Stomach (tissue), 19 donors: ENCODE measurements at places on chromosomes 6 and 20. TPM values are rescaled to one million over a fixed set of nuclear protein-coding genes. Genes with fewer than 3 reads are reported as not detected.
A peak's percentile ranks its signal among the peaks of the same experiment; 100 is the strongest.

ZBTB12 gene
- 2.2 TPM for polyA plus RNA-seq

DNA sequence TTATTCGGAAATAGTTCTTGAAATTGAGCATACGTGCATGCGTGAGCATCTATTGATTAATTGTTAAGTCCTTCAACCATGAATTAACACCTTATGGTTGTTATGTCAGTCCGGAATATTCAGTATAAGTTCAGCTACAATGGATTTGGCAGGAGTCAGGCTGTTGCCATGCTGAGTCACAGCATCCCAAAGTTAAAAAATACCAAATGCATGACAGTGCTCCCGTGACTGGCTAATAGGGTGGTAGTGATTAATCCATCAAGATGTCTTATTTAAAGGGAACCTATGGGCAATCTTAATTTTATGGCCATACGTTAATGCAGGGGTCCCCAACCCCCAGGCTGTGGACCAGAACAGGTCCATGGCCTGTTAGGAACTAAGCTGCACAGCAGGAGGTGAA is 10.5 kb downstream of the RAE1 start:
- no peak overlapping the region for H3K4me3 ChIP-seq
- DNase-seq: no peak
- no peaks in the 10 kb centered on the region for H3K27me3 ChIP-seq
- H3K36me3 ChIP-seq: peaks cover 16% of the 10 kb centered on the region

DNA sequence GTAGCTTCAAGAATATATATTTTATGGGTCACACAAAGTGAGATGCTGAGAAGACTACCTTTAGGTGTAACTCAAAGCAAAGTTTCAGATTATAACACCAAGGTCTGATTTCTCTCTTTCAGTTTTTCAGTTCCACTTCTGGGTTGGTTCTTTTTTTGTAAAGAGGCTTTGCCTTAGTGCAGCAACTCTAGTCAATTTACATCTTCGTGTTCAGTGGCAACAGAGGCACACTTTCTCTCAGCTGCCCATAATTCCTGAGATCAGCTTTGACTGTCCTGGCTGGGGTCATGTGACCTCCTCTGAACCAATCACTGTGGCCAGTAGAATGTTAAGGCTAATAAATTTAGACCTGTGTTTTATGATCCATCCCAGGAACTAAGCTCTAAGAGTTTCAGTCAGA is 120.2 kb downstream of the TINAG start:
- no peak overlapping the region for H3K4me3 ChIP-seq
- no peaks in the 10 kb centered on the region for H3K27me3 ChIP-seq
- H3K36me3 ChIP-seq: no peaks in the 10 kb centered on the region
- no peak overlapping the region for H3K27ac ChIP-seq

DNA sequence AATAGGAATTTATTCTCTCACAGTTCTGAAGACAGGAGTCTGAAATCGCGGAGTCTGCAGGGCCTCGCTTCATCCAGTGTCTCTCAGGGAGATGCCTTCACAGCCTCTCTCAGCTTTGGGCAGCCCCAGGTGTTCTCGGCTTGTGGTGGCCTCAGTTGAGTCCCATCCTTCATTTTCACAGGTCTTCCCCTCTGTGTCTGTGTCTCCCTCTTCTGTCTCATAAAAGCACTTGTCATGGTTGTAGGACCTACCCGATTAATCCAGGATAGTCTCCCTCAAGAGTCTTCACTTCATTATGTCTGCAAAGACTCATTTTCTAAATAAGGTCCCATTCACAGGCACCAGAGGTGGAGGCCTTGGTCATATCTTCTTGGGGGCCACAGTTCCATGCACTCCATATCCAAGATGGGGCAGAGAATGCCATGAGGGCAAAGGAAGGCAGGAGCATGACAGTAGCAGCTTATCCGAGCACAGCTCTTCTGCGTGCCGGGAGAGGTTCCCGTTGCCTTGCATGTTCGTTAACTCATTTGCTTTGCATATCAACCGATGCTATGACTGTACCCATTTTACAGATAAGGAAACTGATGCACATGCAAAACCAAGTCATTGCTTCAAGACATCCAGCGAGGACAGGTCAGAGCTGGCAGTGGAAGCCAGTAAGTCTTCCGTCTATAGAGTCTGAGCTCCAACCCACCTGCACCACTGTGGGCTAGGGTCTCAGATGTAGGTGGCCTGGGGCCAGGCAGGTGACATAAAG is 363.8 kb upstream of the SULF2 start:
- no peak overlapping the region for H3K27ac ChIP-seq
- no peaks in the 10 kb centered on the region for H3K27me3 ChIP-seq
- no peak overlapping the region for H3K4me3 ChIP-seq

DNA sequence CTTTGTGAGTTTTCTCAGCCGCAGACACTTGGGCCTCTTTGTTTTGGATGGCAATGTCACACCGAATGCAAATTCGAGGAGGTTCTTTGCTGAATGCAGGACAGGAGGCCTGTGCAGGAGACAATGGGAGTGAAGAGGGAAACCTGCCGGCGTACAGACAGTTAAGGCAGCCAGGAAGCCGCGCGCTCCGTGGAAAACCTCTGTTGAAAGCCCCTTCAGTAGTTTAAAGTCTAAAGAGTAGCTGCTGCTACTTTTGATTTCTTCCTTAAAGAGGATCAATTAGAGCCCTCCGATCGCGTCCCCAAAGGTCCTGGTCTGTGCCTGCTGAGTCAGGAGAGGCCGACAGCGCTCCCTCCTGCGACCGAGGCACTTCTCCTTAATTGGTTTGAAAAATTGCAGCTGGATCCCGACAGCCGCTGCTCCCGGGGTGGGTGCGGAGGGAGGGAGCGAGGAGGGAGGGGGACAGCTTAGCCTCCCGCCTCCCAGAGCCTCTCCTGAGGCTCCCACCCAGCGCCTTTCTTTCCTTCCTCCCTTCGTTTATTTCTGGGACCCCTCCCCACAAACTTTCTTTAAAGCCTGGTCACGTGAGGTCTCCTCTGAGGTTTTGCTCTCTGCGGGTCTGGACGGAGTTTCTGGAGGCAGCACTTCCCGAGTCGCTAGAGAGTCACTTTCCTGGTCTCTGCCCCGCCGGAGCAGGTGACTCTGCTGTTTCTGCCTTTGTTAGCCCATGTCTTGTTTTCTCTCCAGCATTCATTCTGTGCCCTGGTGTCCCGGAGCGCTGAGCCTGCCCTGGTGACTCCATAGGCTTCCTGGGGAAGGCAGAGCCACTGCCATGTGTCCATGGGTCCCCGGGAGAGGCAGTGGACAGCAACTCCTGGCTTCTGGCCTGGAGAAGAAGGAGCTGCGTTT is 22.3 kb upstream of the RPP40 start:
- H3K27me3 ChIP-seq: no peaks in the 10 kb centered on the region
- DNase-seq: peak; percentile 88
- no peaks in the 10 kb centered on the region for H3K36me3 ChIP-seq
- H3K4me3 ChIP-seq: peak overlapping the region; percentile 60
- peak overlapping the region; percentile 85 for H3K27ac ChIP-seq
- no peaks in the 10 kb centered on the region for H3K4me1 ChIP-seq

CD109 gene
- polyA plus RNA-seq: 0.31 TPM

DNA sequence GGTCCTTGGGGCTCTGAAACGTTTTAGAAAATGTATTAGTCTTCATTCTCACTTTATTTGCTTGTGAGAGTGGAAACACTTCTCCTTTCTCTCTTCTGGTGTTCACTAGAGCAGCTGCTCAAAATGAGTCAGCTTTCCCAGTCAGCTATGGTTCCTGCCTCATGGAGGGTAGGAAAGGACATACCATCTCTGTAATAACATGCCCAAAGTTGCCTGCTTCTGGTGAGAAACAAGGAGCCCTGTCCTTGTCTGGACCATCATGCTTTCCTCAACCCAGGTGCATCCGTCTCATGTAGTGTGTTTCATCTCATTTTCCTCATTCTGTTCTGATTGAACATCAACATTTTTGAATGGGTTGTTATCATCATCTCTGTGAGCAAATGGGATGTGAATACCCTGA is 17.1 kb upstream of the TINAG start:
- H3K4me1 ChIP-seq: no peaks in the 10 kb centered on the region
- no peak overlapping the region for H3K4me3 ChIP-seq
- no peak overlapping the region for H3K27ac ChIP-seq

GRCh38 chr6:131910219-131910589 is 41.0 kb downstream of the CCN2 start:
- no peak overlapping the region for H3K4me3 ChIP-seq
- H3K4me1 ChIP-seq: no peaks in the 10 kb centered on the region
- no peaks in the 10 kb centered on the region for H3K36me3 ChIP-seq
- DNase-seq: no peak

BPIFB2 gene
- 3.3 TPM for polyA plus RNA-seq

DNA sequence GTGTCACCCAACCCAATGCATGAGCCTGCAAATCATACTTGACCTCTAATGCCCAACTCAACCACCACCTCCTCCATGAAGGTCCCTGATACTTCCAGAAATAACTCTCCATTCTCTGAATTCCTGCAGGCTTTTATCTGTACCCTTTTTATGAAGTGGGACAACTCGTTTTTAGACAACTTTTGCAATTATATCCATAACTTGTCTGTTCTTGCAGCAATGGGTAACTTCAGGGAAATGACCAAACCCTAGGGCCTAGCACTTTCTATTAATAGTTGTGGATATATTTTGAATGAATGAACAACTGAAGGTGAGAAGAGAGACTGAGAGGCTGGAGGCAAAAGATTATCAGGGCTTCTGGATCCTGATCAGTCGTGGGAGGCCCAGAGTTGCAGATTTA is 236.6 kb upstream of the MOCS1 start:
- H3K4me3 ChIP-seq: no peak overlapping the region
- H3K27ac ChIP-seq: no peak overlapping the region
- H3K4me1 ChIP-seq: no peaks in the 10 kb centered on the region
- DNase-seq: no peak

BICRAL gene
- 4.7 TPM for polyA plus RNA-seq

DNA sequence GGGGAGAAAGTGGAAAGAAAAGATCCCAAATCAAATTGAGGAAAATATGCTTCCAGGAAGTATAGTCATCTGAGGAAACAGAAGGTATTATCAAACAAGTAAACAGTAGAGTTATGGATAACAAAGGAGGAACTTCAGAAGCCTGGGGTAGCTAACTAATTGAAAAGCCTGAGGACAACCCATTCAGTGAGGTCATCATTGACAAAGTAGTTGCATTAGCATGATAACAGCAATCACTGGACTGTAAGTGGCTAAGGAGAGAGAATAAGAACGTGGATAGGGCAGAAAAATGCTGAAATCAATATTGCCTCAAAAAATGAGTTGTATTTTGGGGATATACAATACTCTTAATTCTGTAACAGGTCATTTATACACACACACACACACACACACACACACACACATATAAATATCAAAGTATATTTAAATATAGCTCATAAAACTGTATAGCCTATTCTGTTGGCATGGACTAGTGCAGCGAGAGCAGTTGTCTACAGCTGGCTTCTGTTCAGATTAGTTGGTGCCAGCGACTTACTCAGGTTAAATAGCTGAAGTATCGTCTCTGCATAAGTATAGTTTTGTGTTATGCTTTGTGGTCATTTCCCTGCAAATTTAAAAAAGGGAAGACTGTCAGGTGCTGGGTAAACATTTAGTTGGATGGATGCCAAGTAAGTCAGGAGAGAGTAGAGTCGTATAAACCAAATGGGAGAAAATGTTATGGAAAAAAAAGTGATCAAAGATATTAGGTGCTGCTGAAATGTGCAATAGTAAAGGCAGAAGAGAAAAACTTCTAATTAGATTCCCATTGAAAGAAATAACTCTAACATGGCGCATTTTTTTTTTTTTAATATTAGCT is 33.8 kb upstream of the CTAGE9 start:
- H3K4me3 ChIP-seq: no peak overlapping the region
- no peaks in the 10 kb centered on the region for H3K4me1 ChIP-seq
- H3K27ac ChIP-seq: no peak overlapping the region
- DNase-seq: no peak
- no peaks in the 10 kb centered on the region for H3K36me3 ChIP-seq

TLDC2 gene
- polyA plus RNA-seq: 0.13 TPM

GRCh38 chr20:51462566-51463276 is 79.8 kb downstream of the NFATC2 start:
- H3K36me3 ChIP-seq: peaks cover 48% of the 10 kb centered on the region
- H3K4me3 ChIP-seq: no peak overlapping the region
- H3K27me3 ChIP-seq: no peaks in the 10 kb centered on the region
- DNase-seq: no peak

DNA sequence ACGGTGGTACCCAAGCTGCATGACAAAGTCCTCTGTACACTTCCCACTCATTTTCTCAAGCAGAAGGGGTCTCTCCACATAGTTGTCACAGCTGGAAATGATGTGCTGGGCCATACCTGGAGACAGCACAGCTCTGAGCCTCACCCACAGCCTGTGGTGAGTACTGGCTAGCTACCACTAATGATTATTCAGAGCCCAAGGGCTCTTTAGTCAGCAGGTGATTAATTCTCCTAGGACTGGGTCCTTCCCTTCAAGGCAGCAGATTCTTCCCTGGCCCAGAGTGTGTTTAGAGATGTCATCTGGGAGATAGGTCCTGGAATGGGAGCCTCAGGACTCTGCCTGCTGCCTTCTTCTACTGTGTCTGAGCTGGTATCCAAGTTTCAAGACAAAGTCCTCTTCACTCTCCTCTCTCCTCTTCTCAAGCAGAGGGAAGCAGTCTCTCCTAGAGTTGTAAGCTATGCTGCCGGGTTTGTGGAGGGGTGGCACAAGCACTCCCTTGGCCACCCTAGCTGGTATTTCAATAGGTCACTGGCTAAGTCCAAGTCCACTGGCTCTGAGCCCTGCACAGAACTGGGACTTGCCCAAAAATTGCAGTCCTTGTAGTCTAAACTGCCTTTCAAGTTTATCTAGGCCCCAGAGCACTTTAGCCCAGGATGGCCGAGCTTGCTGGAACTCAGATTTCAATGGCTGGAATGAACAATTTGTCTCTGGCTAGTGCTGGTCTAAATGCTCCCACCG is 49.8 kb upstream of the VGLL2 start:
- no peaks in the 10 kb centered on the region for H3K27me3 ChIP-seq
- DNase-seq: no peak

- no peaks in the 10 kb centered on the region for H3K36me3 ChIP-seq
- H3K4me3 ChIP-seq: no peak overlapping the region
- peak; percentile 79 for DNase-seq
- H3K4me1 ChIP-seq: no peaks in the 10 kb centered on the region
- H3K27ac ChIP-seq: no peak overlapping the region
These were observed 164.9 kb upstream of the SASH1 start for GRCh38 chr6:148177589-148178233.

PDYN gene
- polyA plus RNA-seq: not detected

LTA gene
- not detected for polyA plus RNA-seq

KIF25 gene
- polyA plus RNA-seq: 0.33 TPM

- H3K4me3 ChIP-seq: no peak overlapping the region
- no peaks in the 10 kb centered on the region for H3K27me3 ChIP-seq
- H3K36me3 ChIP-seq: peaks cover 78% of the 10 kb centered on the region
- no peaks in the 10 kb centered on the region for H3K4me1 ChIP-seq
These were observed 11.9 kb downstream of the ASF1A start for GRCh38 chr6:118905851-118906250.
